AG04450 (cell line): ENCODE measurements at places on chromosomes 7 and 10. TPM values are rescaled to one million over a fixed set of nuclear protein-coding genes. Genes with fewer than 3 reads are reported as not detected.

DNA sequence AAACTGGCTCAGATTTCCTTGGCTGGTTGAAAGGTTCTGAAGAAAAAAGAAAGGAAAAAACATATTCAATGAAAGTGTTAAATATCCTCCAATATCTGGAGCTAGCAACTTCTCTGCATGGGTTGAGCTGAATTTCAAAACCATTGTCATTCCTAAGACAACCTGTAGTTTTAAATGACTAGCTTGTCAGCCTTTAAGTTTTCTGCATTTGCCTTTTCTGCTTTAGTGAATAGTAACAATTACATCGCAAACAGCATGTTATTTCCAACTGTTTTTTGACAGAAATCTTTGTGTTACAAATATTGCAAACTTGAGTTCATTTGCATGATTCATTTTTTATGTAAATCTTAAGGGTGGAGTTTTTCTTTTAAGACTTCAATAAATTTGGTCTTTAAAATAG, 852.3 kb upstream of the CELF2 start:
- no peak for DNase-seq

DNA sequence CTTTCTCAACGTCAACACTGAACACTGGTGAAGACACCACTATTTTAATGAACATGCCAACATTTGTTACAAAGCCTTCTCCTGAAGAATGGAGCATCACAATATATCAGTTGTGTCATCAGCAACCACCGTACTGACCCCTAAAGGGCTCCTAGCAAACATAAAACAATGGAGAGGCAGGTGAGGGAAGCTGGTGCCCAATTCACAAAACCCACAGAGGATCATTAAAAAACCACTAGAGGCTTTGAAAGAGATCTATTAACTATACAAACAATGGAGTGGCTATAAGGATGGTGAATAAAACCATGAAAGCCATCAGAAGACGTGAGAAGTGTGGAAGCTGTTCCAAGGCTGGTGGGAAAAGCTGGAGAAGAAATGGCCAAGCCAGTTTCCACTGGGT, 150.8 kb downstream of the FAM107B start:
- no peak for DNase-seq

DNA sequence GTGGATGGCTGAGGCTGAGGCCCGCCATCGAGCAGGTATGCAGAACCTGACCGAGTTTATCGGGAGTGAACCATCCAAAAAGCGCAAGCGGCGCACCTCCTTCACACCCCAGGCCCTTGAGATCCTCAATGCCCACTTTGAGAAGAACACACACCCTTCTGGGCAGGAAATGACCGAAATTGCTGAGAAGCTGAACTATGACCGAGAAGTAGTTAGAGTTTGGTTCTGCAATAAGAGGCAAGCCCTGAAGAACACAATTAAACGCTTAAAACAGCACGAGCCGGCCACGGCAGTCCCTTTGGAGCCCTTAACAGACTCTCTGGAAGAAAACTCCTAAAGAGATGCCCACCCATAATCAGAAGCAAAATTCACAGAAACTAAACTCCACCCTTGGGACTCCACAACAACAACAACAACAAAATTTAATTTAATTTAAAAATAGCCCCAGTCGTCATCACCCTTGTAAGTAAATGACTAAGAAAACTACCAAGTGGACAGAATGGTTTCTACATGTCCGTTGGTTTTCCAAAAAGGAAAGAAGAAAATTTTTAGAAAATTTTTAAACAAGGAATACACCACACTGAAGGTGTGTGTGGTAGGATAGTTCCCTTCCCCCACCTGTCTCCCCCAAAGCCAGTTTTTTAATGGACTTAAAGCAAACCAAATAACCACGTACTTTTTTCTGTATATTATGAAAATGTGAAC, 101.7 kb upstream of the YAE1 start:
- DNase-seq: no peak

DNA sequence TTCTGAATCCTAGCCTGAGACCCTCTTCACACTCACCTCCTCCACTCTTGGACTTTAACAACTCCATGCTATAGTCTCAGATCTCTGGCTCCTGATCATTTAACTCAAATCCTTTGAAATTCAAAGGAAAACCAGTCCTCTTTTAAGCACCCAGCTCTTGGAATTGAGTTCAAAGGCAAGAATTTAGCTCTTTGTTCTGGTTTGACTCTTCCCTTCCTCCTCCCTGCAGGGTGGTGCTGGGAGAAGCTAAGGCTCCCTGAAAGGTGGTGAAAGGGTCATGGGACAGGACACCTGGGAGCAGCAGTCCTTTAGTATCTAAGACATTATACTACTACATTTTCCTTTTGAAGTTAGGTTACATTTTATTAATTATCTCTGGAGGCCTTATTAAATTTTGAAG, 259.4 kb downstream of the CCSER2 start:
- DNase-seq: no peak

- no peak for DNase-seq
Measured at GRCh38 chr7:71285571-71286145, 153.7 kb downstream of the GALNT17 start.

- DNase-seq: no peak
Measured at GRCh38 chr7:3028071-3028757, 15.5 kb downstream of the CARD11 start.

GRCh38 chr7:129824291-129825208, 128.2 kb downstream of the UBE2H start:
- no peak for DNase-seq

Gene UNC5B
- 8.1 and 10.2 TPM in 2 replicates for polyA plus RNA-seq

Gene FAS
- polyA plus RNA-seq: 67.0 and 78.4 TPM in 2 replicates

Gene PAPOLB
- polyA plus RNA-seq: not detected in 2 replicates

GRCh38 chr7:13155188-13155587, 467.8 kb downstream of the ARL4A start:
- DNase-seq: no peak

DNA sequence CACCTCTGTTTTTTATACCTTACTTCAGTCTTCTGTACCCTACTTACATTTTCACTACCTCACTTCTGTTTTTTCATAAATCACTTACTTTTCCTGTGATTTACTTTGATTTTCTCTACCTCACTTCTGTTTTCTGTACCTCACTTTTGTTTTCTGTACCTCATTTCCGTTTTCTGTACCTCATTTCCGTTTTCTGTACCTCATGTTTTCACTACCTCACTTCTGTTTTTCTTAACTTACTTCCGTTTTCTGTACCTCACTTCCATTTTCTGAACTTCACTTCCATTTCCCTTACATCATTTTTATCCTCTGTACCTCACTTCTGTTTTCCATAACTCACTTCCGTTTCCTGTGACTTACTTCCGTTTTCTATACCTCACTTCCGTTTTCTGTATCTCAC, 492.0 kb upstream of the AKR1E2 start:
- no peak for DNase-seq

GRCh38 chr10:88896994-88897853, 17.2 kb downstream of the STAMBPL1 start:
- no peak for DNase-seq
